ENCODE measurements at places on chromosomes 5 and 9.

GRCh38 chr5:142325725-142326479, 1.1 kb upstream of the SPRY4 start:
- peak; percentile 49 for DNase-seq

GRCh38 chr5:135942202-135942771, 12.5 kb downstream of the LECT2 start:
- DNase-seq, result no peak

DNA sequence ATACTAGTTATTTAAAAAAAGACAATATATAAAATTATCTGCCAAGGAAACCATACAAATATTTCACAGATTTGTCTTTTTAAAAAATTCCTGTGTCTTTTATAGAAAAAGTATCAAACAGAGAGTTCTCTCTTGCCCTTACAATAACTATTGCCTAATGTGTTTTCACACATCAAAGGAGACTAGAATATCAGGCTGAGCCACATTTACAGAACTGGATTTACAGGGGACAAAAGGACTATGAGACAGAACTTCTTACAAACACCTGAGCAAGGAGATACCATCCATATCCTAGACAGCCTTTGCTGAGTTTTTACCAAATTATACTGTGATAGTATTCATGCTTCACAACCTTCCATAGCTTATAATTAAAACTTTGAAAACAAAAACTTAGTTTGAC, 34.2 kb downstream of the TMEM245 start:
- DNase-seq, result no peak

- no peak for DNase-seq
Measured at GRCh38 chr5:2466966-2467365, 284.5 kb downstream of the IRX2 start.

Data from right lobe of liver (tissue), 6 donors.